Neural progenitor cell (in vitro differentiated cells): ENCODE measurements at places on chromosomes 7 and 10.

- peak; percentile 79 for DNase-seq
Measured at GRCh38 chr10:102342458-102342857, 53.0 kb upstream of the NFKB2 start.

DNA sequence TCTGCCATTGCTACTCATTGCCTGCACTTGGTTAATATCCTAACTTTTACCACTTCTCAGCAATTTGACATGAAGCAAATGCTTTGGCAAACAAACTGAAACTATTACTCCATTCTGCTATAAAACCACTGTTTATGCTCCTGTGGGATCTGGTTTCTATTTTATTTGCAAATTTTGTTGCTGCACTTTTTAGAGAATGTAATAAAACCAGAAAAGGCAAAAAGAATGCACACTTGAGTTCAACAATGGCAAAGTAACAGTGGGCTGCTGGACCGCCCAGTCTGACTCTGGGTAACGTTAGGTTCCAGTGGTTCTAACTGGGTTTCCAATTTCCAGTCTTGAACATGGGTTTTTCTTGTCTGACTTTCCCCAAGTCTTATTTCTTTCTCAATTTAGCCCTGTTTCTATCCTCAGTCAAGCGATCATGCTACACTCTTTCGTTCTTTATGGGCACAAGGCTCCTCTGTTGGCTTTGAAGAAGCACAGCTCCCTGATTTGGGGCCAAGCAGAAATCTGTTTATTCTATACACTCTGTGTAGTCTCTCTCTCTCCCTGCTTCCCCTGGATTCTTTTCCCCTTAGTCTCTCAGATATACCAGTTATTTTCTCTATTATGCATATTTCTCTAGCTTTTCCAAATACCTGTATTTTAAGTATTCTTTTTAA, 129.2 kb upstream of the FAM3C start:
- no peak for DNase-seq

DNA sequence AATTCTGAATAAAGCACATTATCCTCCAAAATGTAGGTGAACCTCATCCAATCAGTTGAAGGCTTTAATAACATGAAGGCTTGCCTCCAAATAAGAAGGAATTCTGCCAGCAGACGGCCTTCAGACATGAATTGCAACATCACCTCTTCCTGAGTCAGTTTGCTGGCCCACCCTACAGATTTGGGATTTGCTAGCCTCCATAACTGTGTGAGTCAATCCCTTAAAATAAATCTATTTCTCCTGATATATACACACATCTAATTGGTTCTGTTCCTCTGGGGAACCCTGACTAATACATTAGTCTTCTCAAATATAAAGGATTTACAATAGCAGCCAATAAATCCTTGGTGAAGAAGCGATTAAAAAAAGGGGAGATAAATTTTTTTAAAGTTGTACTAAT, 34.8 kb upstream of the OSBPL3 start:
- DNase-seq = no peak

DNA sequence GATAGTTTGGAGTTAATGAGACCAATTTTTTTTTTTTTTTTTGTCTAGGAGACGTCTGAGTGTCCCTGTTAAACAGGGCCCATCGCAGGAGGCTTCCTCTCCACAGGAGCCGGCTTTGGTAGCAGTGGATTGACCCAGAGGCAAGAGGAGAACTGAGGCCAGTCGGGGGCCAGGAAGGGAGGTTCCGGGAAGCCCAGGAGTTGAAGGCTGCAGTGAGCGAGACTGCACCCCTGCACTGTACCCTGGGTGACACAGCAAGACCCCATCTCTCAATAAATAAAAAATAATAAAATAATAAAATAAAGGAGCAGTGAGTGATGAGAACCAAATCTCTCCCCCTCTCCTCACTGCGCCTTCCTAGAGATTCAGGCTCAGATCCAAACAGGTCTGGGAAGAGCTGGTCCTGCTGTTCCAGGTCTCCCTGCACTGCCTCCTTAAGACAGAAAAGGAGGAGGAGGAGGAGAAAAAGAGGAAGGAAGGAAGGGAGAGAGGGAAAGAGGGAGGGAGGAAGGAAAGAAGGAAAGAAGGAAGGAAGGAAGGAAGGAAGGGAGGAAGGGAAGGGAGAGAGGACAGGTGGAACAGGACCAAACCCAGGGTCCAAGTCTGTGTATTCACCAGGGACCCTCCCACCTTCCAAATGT, 3.5 kb downstream of the MNX1 start:
- DNase-seq = no peak

DNA sequence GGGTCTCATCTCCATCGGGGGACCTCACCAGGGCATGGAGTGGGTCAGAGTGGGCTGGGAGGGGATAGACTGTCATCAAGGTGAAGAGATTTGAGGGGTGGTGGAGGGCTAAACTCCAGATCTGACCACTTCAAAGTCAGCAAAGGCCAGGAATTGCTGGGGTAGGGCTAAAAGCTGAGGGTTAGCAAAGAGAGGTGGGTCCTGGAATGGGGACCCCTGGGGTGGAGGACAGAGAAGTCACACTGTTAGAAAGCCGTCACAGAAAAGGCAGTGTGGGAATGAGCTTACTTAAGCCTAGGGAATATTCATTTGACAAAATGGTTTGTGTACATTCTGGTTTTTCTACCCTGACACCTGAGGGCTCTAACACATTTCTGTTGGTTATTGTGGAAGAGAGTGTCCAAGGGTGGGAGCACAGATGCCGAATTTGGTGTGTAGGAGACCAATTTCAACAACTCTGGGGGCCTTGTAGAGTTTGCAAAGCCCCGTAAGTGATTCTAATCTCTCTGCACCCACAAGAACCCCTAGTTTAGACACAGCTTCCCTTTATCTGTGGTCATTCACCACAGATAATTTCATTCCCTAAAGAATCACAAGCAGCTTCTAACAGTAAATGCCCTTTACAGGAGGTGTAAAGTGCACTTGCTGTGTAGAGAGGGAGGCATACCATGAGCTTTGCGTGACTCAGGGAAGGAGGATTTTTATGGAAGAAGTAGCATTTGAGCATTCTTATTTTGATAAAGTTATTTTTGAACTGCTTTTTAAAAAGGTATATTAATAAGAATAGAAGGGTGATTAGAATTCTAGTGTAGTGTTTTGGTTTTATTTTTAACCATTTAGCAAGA, 6.4 kb downstream of the FBH1 start:
- DNase-seq = peak; percentile 39

GRCh38 chr7:19304086-19304485, 158.9 kb upstream of the FERD3L start:
- DNase-seq = no peak

DNA sequence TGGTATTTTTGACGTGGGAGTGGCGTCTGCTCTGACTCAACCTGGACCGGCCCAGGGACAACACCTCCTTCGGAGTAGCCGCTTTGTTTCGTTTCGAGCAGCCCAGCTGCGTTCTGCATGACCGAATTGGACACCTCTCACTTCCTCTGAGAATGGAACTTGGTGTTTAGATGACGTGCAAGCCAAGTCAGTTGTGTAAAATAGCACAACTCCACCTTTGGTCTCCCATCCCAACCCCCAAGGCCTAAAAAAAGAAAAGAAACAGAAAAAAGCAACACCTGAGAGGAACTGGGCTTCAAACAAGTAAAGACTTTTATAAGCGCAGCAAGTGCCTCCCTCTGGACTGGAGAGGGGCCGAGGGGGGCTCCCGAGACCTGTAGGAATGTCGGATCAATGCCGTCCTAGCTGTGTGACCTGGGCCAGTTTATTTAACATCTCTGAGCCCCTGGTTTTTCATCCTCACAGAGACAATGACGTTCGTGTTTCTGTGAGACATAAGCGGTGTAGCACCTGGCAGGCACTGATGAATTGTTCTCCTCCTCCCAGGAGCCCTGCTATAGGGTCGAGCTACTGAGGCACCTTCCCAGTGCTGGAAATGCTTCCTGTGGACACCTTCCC, 52.0 kb upstream of the SMNDC1 start:
- DNase-seq = no peak

DNA sequence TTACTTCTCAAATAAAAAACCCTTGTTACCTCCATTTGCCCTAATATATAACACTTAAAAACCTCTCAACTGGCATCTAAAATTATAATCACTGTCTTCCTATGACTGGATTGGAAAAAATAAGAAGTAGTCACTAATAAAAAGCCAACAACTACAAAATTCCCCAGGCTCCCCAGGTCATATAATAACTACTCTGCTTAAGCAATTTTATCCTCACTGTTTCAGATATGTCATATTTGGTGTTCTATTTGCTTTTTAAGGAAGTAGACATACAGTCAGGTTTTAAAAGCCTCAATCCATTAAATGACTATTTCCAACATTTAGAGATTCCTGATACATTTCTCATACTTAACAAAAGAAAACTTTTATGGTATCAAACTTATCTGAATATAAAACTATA, 2.4 kb downstream of the H2AZ2 start:
- DNase-seq = no peak

GRCh38 chr7:84950836-84951235, 236.0 kb downstream of the SEMA3D start:
- no peak for DNase-seq

- no peak for DNase-seq
Measured at GRCh38 chr7:48760528-48761265, 163.7 kb upstream of the CDC14C start.

DNA sequence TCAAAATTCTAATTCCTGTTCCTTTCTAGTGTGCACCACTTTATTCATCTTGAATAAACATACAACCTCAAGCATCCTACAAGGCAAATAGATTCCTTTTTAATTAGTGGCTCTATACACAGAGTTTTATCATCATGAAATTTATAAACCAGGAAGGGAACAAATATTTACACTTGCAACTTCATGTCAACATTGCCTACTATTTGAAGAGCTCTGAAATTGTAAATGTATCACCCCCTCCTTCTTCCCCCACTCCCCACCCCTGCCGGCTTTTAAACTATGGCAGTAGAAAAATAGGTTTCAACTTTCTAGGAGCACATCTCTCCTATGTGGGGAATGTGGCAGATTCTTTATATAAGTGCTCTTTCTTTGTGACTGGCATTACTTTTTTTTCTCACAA, 49.6 kb downstream of the KAT6B start:
- DNase-seq = no peak

GRCh38 chr7:37225285-37225969, 223.2 kb downstream of the ELMO1 start:
- no peak for DNase-seq

DNA sequence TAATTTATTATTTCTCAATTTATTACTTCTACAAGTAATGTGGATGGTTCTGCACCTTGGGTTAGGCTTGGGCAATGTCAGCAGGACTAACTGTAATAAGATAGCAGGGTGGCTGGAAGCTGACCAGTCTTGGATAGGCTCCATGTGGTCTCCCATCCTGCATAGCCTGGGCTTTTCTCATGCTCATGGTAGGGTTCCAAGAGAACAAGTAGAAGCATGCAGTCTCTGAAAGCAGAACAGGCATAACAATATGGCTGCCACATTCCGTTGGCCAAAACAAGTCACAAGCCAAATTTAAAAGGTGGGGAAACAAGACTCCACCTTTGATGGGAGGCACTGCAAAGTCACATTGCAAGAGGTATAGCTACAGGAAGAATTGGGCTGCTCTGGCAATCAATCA, 98.6 kb upstream of the MDFIC start:
- DNase-seq = no peak

GRCh38 chr7:99928188-99928587, 1.2 kb downstream of the GJC3 start:
- no peak for DNase-seq

DNA sequence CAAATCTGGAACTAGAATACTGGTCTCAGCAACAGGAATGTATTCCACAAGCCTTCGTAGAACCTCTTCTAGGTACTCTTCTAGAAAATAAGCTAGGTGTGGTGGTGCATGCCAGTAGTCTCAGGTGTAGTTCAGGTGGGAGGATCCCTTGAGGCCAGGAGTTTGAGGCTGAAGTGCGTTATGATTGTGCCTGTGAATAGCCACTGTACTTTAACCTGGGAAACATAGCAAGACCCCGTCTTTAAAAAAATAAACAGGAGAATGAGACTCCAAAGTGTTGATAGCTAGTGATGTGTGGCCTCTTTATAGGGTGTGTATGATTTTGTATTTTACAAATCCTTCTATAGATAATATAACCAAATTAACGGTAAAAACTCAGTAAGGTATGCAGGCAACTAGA, 1.5 kb upstream of the ZNF775 start:
- DNase-seq = no peak

GRCh38 chr10:43258562-43259212, 8.2 kb downstream of the RASGEF1A start:
- DNase-seq = no peak

- DNase-seq = no peak
Measured at GRCh38 chr10:70335246-70335613, 47.2 kb downstream of the LRRC20 start.

DNA sequence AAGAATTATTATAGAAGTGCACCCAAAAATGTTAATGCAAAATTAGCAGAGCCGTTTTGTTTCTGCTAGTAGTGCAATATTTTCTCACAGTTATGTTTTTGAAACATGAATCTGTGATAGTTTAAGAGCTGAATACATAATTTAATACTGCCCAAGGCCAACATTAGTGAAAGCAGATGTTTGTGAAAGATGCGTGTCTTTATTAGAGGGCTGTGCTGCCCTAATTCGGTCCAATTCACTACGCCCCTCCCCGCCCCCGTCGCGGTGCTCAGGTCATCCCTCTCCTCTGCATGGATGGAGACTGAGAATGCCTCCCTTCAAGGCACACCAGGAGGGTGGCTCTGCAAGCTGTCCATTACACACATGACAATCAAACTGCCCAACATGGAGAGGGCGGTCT, 172.0 kb downstream of the TEX36 start:
- no peak for DNase-seq

DNA sequence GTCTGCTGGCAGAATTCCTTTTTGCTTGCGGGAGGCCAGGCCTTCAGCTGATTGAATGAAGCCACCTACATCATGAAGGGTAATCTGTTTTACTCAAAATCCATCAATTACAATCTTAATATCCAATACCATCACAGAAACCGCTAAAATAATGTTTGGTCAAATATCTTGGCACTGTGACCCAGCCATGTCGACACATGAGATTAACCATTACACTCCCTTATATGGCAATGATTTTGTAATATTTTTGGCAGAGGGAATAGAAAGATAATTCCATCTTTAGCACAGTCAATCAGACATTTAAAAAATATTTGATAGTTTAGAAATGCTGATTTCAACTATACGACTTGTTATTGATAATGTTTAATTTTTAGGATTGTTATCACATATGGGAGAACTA, 36.5 kb upstream of the SLC39A12 start:
- no peak for DNase-seq

GRCh38 chr7:115940460-115941060, 90.0 kb downstream of the TFEC start:
- DNase-seq = no peak

DNA sequence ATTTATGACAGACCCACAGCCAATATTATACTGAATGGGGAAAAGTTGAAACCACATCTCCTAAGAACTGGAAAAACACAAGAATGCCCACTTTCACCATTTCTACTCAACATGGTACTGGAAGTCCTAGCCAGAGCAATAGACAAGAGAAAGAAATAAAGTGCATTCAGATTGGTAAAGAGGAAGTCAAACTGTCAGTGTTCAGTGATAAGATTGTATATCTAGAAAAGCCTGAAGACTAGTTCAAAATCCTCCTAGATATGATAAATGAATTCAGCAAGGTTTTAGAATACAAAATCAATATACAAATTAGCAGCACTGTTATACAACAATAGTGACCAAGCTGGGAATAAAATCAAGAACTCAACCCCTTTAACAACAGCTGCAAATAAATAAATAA, 6.9 kb upstream of the ZNF138 start:
- DNase-seq = no peak

- DNase-seq = peak; percentile 67
Measured at GRCh38 chr7:29479301-29480200, 84.1 kb upstream of the PRR15 start.

GRCh38 chr7:171364-171904, 20.9 kb upstream of the FAM20C start:
- DNase-seq = no peak

- DNase-seq = no peak
Measured at GRCh38 chr7:2701832-2702593, 14.0 kb downstream of the AMZ1 start.
